ENCODE measurements at places on chromosomes 4 and X.

DNA sequence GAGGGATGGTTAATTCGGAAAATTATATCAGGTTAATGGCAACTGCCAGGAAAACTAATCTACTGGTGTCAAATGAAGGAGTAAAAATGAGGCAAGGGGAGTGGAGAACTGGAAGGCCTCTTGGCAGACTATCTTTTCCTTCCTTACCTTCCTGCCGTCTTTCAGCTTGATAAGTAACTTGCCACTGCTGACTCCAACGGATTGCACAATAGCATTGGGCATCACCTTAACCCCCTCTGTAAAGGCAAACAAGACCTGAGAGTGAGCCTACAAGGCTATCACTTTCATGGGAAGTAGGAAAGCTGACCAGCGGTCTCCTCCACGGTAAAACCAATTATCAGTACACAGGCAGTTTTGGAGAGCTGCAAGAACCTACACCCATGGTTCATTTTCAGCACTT is 26.2 kb upstream of the ELF4 start:
- DNase-seq = no peak

DNA sequence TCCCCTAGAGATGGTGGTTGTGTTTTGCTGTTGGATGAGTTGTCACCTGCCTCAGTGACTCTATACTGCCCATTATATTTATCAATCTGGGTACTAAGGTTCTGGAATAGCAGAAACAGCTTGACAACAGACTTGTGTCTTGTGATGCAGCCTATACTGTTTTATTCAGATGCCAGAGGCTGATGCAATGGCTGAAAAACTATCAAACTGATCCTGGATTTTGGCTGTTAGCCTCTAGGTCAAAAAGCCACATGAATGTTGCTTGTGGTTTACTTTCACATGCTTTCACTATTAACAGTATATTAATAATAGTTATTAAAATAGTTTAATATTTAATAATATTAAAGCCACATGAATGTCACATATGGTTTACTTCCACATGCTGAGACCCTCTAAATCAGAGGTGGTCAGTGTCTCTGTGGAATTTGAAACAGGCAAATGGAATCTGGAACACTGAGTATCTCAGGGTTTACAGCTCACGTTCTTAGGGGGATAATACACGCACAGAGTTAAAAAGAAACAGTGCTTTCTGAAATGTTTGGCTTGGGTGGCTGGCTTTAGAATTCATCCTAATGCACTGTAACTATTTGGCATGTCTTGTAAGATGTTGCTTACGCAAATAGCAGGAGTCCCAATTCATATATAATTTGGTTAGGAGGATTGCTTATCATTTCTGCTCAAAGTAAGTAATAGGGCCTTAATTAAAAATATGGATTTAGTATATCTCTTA is 82.5 kb upstream of the LCORL start:
- DNase-seq = no peak

GRCh38 chr4:125303058-125303457 is 11.7 kb upstream of the FAT4 start:
- no peak for DNase-seq

- no peak for DNase-seq
Measured at GRCh38 chrX:110419512-110419911, 60.9 kb downstream of the RTL9 start.

GRCh38 chr4:183171484-183172267 is 72.6 kb downstream of the WWC2 start:
- DNase-seq = no peak

DNA sequence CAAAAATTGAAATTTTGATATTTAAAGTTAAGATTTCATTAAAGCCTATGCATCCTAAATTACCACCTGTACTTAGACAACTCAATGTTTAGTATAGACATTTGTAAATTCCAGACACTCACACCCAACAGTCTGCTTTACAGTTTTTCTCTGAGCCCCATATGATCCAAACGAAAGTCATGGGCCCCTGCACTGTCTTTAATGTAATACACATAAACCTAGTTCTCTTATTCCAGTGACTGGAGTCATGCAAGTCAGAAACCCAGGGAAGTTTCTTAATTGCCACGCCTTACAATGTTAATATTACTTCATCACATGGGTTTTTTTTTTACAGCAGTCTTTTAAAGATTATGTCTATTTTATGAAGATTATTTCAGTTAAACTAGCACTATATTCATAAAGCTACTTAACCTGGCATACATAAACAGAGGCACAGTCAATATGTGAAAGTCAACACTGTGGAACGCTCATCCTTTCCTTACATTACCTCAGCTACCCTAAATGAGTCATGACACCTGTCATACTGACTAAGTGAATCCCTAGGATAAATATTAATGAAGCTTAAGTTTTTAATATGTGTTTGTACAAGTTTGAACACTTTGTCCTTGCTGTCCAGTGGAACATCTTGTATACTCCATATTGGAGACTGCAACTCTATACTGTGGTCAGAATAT is 67.7 kb upstream of the H2AZ1 start:
- no peak for DNase-seq

DNA sequence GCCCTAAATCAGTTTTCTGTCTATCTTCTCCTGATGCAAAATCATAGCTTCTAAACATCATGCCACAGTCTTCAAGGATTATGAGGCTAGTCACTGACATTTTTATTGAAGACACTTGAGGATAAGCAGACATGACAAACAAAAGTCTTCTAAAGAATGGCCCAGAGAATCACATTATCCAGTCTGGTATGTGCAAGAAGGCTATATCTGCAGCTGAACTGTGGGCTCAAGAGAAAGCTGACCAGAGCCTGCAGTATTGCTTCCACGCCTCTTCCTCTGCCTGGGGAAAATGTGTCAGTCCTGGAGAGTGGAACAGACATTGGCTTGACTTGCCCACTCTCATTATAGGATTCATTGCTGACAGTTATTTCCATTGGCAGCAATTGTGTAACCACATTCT is 553.5 kb downstream of the SPOCK3 start:
- no peak for DNase-seq

DNA sequence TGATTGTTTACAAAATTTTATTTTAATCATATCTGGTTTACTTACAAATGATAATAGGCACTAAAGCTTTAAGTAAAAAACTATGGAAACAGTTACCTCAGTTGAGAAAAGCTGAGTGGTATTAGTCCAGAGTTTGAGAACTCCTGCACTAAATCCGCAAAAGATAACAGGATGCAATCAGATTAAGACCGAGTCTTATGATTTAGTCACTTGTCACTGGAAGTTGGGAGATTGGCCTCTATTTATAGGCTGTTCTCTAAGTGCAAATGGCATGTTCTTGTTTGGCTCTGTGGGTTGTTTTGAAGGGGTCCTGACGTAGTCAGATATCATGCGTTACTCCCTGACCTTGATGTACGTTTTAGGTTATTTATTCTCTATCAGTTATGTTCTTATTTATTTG is 6.3 kb downstream of the GPAT3 start:
- no peak for DNase-seq

- no peak for DNase-seq
Measured at GRCh38 chr4:78687818-78688217, 88.3 kb upstream of the BMP2K start.

DNA sequence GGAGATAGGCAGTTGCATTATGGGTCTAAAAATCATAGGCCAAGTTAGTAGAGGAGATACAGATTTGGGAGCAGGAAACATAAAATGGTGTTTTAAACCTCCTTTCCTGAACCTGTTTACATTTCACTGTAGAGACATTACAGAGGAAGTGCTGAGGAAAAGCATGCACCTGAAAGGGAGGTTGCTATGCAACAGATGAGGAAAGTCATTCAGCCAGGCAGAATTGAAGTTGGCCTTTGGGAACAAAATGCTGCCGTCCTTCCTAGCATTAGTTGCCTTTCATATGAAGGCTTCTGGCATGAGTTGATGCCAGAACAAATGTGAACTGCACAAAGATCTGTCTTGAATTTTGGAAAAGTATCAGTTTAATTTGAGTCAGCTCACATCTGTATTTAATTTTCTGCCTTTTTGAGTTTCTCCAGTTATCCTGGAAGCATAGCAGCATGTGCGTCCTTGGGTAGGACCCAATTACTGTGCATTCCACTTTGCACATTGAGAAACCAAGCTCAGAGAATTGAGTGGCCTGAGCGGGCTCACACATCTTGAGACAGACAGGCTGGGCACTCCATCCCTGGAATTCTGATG is 38.2 kb downstream of the MAGED1 start:
- no peak for DNase-seq

DNA sequence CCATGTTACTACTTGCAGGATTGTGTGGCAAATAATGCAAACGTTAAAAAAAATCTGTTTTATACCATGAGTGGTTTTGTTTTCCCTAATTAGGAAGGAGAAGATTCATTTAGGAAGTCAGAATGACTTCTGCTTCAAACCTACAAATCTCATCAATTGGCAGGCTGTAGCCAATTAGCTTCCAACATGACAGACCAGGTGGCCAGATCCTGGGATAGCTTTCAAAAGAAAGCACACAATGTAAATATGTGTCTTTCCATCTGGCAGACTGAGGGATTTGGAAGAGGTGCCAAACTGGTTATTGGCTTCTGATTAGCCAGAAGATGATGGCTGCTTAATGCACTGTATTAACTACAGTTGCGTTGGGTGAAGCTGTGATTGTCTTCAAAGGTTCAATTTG is 432.8 kb downstream of the ANKRD50 start:
- DNase-seq = no peak

GRCh38 chrX:69319376-69319775 is 154.1 kb upstream of the PJA1 start:
- DNase-seq = no peak

- no peak for DNase-seq
Measured at GRCh38 chr4:173367285-173367684, 3.5 kb upstream of the SAP30 start.

GRCh38 chrX:98962996-98963395 is 1447.1 kb downstream of the PCDH19 start:
- no peak for DNase-seq

DNA sequence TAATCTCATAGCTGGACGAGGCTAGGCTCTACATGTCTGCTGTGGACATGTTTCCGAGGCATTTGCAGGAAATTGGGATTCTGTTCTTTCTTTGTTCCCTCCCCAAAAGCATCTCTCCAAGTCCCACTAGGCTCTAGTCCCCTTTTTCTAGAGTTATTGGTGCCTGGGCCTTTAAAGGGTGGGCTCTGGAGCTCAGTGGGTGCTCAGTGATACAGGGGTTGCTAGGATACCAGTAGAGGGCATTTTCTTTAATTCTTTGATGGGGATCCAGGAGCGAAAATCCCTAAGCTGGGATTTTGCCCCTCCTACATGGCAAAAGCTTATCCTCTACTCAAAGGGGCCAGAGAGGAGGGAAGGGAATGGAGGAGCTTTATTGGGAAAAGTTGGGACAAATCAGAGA is 34.2 kb downstream of the ARHGEF9 start:
- no peak for DNase-seq

DNA sequence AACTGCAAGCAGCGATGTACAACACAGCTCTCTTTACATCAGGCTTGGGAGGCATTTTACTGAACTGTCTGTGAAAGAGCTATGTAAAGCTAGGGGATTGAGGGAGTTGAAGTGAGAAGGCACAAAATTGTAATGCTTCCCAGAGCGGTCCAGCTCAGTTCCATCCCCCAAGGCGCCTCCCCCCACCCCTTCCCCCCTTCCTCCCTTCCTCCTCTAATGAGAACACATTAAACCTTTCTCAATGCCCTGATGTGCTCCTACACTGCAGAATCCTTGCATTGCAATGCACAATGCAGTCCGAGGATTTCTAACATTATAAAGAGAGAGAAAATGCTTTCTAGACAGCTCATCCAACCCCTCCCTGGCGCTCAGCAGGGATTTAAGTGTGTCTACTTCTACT is 73.9 kb downstream of the CXXC4 start:
- no peak for DNase-seq

DNA sequence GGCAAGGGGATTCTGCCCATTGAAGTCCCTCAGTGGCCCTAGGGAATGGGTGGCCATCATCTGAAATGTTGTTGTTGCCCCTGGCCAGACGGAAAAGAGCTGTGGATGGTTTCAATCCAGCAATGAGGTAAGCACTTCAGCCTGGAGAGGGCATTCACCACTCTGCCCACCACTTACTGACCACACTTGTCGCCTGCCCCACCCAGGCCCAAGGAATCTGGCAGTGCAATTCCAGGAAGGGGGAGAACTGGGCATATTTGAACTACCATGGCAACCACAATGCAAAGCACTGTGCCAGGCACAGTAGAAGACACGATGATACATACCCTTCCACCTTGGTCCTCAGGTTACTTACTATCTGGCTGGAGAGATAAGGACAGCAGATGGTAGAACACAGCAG is 161.6 kb downstream of the PDGFRA start:
- no peak for DNase-seq

DNA sequence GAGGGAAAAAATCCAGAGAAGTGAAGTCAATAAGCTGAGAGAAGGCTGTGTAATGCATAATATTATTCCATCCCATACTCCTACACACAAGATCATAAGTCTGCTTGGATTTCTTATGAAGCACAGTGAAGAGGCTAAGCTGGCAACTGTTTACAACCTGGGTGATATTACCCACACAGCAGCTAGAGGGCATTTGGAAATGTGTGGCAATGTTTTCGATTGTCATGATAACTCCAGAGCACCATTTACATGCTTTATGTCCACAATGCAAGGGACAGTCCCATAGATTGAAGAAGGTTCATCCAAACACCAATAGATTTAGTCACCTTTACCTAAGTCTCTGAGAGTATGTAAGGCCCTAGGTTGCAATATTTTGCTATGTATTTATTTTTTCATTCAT is 412.2 kb downstream of the PPP3CA start:
- DNase-seq = no peak

- DNase-seq = no peak
Measured at GRCh38 chr4:184053434-184053833, 148.3 kb downstream of the STOX2 start.

DNA sequence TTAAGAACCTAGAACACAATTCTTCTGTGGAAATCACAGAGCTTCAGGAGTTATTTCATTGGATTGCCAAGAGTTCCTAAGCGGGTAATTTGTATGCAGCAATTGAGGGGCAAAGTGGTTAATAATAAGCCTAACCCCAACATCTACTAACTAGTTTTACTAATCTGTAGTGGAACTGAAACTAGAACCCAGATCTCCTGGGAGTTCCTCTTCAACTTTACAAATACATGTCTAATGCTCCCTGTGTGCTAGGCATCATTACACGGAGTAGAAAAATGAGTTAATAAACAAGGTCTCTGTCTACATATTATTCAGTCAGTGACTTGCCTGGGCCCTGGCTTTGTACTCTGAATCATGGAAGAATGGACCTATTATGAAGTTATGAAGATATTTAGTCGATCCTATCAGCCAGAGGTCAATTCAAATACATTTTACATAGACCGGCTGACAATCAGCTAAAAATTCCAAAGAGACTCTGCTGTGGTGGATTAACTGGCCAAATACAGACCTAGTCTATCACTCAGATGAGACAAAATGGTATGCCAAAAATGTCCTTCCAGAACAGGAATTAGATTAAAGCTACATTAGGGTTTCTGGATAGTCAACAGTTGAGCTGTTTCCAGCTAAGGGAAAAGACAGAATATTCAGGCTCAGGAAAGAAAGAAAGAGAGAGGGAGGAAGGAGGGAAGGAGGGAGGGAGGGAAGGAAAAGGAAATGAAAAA is 326.0 kb downstream of the FBXW7 start:
- no peak for DNase-seq

- DNase-seq = no peak
Measured at GRCh38 chrX:3576886-3577501, 136.5 kb downstream of the PRKX start.
